Heart left ventricle (tissue), 16 donors: ENCODE measurements at places on chromosomes 4 and X.

GRCh38 chr4:67204441-67204840 lies 340.9 kb downstream of the CENPC start:
- DNase-seq, result no peak

GRCh38 chrX:154967603-154968002 lies 54.9 kb downstream of the F8 start:
- no peak for DNase-seq

- DNase-seq, result no peak
These were observed 81.2 kb downstream of the SHROOM3 start for GRCh38 chr4:76515975-76516843.

DNA sequence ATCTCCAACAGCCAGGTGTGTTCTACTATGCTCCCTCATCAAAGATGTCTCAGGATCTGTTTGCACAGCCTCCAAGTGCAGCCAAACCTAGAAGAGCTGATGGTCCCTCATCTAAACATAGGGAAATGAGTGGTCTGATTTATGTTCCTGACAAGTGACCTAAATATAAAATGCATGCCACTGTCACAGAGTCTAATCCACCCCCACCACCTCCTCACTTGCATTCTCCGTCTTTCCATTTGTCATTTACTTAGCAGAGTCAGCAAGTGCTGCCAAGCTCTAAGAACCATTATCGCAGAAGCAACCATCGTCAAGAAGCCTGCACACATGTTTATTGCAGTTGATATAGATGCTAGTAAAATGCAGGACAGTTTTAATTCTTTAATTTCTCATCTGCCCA lies 33.1 kb upstream of the VCX3A start:
- DNase-seq, result no peak

- no peak for DNase-seq
These were observed 35.5 kb upstream of the LAMP2 start for GRCh38 chrX:120504569-120504968.

- no peak for DNase-seq
These were observed 377.1 kb upstream of the HS3ST1 start for GRCh38 chr4:11805842-11806241.

DNA sequence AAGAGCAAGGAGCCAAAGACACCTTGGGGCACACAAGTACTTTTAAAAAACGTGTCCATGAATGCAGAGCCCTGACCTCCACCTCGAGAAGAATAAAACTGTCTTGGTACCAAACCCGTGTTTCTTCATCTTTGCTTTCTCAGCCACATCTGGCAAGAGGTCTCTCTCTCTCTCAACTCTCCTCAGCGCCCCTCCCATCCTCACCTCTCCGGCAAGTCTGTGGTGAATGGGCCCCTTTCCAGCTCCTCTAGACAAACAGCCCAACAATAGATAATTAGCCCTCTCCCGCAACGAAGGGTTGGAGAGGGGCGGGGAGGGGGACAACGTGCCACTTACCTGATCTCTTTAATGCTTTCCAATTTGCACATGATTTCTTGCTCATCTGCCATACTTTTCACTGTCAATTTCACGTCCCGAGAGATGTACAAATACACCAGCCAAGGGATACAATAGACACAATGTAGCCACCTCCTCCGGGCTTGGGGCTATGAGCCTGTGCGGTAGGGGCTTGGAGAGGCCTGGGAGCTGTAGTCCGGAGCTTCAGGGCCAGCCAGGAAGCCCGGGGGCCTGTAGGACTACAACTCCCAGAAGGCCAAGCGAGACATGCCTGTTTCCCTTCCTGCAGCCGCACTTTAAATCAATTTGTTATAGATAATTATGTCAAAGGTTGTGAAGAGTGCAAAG lies at the start of gene ZC4H2:
Gene ZC4H2, minus strand, starts transcription at position 462 of the 684 bp plus-strand sequence. Its CDS starts 73 bp downstream, at position 389.
- peak; percentile 72 for DNase-seq

DNA sequence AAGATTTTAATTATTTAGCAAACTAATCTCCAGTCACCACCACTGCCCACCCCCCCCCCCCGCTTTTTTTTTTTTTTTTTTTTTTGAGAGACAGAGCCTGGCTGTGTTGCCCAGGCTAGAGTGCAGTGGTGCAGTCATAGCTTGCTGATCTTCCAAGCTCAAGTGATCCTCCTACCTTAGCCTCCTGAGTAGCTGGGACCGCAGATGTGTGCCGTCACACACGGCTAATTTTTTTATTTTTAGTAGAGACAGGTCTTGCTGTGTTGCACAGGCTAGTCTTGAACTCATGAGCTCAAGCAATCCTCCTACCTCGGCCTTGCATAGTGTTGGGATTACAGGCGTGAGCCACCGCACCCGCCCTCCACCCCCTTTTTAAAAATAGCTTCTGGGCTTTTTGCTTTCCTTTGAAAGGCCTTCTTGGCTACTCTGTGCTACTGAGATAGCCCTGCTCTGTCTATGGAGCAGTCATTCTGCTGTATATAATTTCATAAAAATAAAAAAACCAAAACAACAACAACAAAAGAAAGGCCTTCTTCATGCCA lies 18.7 kb downstream of the TXLNG start:
- DNase-seq, result no peak

- DNase-seq, result no peak
These were observed 22.9 kb downstream of the ZNF718 start for GRCh38 chr4:147233-147632.

- peak; percentile 25 for DNase-seq
These were observed 31.5 kb upstream of the ELF2 start for GRCh38 chr4:139208404-139208945.

GRCh38 chrX:51420610-51421009 lies 75.8 kb downstream of the NUDT11 start:
- DNase-seq, result no peak

DNA sequence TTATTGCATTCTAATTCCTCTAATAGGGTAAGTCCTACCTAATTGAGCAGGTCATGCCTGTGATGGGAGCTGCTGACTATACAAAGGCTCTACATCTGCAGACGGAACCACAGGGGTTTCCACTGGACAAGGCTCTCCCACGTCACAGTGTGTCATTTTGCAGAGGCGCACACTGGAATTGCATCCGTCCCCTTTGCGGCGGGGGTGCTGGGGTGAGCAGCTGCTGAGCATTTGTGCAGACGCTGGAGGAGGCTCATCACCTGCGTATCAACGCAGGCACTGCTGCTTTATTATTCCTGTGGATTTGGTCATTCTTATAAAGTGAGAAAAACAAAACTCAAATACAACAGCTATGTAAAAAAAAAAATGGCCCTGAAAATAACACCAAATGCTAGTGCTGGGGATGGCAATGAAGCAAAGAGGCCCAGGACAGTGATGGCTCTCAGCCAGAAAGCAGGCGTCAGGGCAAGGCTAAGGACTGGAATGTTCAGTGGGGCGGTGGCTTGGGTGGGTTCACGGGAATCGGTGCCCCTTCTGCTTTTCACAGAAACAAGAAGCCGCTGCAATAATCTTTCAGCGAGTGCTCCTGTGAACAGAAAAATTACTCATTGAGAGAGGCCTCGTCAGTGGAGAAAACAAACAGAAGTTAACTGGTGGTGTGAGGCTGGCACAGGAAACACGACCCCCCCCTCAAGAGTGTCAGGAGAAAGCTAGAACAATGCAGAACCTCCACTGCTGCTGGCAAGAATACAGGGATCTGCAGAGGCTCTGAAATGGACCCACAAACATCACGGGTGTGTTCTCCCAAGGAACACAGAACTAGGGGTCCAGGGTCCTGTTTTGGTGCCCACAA lies 67.8 kb downstream of the GATB start:
- no peak for DNase-seq

GRCh38 chrX:38699696-38700095 lies 101.6 kb upstream of the MID1IP1 start:
- DNase-seq, result no peak

- DNase-seq, result no peak
These were observed 185.0 kb upstream of the FAM241A start for GRCh38 chr4:111960241-111960667.

- DNase-seq, result no peak
These were observed 40.7 kb upstream of the LDB2 start for GRCh38 chr4:16939178-16939577.

DNA sequence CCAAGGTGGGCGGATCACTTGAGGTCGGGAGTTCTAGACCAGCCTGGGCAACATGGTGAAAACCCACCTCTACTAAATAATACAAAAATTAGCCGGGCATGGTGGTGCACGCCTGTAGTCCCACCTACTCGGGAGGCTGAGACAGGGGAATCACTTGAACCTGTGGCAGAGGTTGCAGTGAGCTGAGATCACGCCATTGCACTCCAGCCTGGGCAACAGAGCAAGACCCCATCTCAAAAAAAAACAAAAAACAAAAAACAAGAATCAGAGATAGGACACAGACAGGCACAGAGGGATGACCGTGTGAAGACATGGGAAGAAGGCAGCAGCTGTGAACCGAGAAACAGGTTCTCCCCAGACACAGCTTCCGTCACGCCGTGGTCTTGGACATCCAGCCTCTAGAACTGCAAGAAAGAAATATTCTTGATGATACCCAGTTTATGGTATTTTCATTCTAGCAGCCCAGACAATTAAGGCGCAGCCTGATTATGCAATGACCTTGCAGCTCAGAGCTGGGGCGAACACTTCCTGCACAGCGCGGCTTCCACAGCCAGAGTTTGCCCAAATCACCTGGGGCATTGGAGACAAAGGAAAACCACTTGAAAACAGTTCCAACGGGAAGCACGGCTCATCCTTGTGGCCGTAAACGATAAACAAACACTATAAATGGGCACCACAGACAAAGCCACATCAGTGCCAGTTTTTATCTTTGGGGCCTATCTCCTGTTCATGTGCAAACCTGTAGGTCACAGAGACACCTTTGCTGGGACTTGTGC lies 4.2 kb upstream of the ARSD start:
- DNase-seq, result no peak

GRCh38 chrX:131298846-131299245 lies 9.7 kb upstream of the IGSF1 start:
- DNase-seq, result no peak

- DNase-seq, result peak; percentile 64
These were observed 206.5 kb upstream of the STK26 start for GRCh38 chrX:131816551-131817136.

DNA sequence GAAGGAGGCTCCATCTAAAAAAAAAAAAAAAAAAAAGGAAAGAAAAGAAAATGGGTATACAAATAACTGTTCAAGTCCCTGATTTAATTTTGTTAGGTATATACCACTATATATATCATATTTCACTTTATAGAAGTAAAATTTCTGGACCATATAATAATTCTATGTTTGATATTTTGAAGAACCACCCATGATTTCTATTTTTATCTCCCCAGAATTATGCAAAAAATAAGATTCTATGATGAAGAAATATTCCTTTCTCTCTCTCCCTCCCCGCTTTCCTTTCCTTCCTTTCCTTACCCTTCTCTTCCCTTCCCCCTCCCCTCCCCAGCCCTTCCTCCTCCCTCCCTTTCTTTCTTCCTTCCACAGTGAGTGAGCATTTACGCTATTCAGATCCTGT lies 337.5 kb upstream of the SPANXN4 start:
- DNase-seq, result no peak

DNA sequence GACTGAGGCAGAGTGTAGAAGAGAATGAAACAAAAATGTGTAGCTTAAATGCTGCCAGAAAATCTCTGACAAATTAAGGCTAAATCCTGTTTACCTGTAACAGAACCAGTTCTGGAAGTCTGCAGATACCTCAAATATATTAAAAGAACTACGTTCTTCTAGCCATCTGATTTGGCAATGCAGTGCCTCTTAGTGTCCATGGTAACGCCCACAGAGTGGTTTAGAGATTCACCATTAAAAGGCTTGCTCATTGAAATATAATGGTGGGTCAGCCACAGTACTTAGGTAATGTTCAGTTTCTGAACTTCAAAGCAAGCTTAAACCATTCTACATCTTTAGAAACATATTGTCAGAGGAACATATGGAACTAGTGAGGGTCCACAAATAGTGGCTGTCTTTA lies 23.2 kb upstream of the LUZP4 start:
- DNase-seq, result no peak

- DNase-seq, result no peak
These were observed 43.4 kb downstream of the HTRA3 start for GRCh38 chr4:8312976-8313375.

- DNase-seq, result no peak
These were observed 25.2 kb downstream of the RWDD4 start for GRCh38 chr4:183633476-183634400.

DNA sequence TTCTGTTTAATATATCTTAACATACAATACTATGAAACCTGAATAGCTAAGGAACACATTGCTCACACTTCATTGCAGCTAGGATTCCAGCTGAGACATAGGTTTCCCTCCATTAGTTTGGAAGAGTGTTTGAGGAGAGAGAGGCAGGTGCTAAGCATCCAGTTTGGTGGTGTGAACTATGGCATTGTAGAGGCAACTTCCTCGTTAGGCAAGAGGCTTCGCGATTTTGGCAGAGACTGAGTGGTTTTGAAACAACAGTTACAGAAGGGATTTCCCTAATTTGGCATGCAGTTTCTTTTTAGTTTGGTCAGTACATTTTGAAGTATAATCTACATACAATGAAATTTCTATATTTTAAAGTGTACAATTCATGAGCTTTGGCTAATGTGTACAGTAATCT lies 117.1 kb upstream of the BMP3 start:
- no peak for DNase-seq

DNA sequence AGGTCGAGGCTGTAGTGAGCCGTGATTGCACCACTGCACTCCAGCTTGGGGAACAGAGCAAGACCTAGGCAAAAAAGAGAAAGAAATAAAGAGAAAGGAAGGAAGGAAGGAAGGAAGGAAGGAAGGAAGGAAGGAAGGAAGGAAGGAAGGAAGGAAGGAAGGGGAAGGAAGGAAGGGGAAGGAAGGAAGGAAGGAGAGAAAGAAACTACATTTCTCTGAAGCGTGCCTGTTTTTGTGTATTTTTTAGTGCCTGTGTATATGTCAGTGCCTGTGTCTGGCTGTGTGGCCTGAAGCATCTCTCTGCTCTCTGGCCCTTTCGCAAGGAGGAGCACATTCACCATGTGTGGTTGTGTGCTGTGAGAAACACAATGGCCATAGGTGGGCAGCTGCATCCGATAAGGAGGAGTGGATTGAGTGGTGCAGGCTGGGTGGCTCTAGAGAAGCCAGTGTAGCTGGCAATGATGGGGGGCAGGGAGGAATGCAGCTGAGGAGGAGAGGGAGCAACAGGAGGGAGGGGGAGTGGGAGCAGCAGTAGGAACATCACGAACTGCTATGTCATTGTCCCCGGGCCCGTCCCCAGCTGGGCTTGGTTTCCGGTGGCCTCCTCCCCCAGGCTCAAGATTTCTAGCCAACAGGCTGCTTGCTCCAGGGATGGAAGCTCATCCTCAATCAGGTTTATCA lies 11.4 kb downstream of the SYN1 start:
- no peak for DNase-seq

DNA sequence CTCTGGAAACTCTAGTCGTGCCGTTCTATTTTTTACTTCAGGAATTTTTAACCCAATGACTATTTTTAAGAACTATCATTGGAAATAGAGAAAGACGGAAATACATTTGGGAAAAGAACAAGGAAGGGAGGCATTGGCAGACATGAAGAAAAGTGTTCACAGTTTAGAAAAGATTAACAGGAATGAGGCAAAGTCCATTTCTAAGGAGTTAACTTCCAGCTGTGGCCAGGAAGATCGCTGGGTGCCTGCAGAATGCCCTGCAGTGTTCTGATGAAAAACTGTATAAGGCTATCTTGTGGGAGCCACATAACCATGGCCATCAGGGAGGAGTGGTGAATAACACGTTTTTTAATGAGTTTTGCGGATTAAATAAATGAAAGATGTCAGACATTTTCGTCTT lies 150.6 kb upstream of the VCX3A start:
- no peak for DNase-seq

- no peak for DNase-seq
These were observed 4.0 kb upstream of the C4orf17 start for GRCh38 chr4:99506781-99507180.

- no peak for DNase-seq
These were observed 16.1 kb downstream of the HADH start for GRCh38 chr4:108005807-108006206.
